Glutamatergic neuron (in vitro differentiated cells): ENCODE measurements at places on chromosomes 2 and 18.

DNA sequence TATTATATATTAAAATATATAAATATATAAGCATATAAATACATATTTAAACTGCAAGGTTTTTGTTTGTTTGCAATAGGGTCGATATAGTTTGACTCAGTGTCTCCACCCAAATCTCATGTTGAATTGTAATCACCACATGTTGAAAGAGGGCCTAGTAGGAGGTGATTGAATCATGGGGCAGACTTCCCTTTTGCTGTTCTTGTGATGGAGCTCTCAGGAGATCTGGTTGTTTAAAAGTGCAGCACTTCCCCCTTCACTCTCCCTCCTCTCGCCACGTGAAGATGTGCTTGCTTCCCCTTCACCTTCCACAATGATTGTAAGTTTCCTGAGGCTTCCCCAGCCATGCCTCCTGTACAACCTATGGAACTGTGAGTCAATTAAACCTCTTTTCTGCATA lies 2137.3 kb upstream of the CELF4 start:
- DNase-seq, result no peak

DNA sequence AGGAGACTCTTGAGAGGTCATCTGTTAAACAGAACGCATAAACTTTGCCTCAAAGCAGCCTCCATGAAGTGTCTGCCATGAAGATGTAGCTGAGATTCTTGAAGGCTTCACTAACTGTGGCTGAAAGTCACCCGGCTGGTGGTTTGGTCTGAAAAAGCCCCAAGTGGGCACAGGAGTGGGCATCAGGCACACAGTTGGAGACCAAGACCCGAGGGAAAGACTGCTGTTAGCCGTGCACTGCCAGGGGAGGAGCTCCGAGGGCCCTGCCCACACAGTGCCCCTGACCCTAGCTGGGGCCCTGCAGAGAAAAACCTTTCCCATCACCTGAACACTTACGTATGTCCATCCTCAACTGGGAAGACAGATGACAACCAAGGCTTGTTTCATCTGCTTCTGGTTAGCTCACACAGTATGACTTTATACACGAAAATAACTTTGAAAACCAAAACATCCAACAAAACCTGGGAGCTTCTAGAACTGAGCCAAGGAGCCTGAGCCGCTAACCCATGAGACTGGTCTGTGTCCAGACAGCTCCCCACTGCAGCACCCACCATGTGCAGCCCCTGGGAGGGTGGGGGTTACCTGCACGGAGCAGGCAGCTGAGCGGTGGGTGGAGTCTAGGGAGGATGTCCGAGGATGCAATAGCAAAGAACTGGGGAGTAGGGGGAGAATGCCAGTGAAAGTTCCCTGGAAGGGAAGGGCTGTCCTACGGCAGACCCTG lies 15.4 kb downstream of the HJURP start:
- DNase-seq, result no peak

DNA sequence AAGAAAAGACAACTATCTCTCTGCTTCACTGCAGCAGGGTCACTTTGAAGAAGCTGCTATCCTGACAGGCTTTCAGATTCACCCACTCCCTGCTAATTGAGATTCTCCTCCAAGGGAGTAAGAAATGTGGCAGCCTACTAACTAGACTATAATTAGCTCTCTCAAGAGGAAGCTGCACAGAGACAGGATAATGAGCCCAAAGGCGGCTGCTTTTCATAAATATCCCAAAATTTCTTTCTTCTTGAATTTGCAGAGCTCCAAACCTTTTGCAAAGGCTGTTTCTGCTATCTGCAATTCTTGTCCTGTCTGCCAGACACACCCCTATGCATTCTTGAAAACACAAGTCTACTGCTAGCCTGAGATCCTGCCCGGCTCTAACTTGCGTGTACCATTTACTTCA lies 54.0 kb upstream of the RNU4ATAC start:
- DNase-seq, result no peak

- DNase-seq, result no peak
Observed at GRCh38 chr18:26926066-26926675, 60.7 kb upstream of the AQP4 start.

DNA sequence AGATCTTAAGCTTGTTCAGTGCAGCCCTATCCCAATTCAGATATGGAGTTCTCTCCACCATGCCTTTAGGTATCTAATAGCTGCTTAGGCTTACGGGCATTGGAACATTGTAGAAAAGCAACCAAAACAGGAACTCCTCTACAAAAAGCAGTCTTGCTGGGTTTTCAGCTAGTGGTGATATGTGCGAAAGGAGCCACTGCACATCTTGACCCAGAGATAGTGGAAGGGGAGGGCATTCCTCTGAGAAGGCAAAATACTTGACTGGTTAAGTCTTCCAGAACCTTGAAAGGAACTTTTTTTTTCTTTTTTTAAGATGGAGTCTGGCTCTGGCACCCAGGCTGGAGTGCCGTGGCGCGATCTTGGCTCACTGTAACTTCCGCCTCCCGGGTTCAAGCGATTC lies 2.6 kb upstream of the TNFAIP6 start:
- no peak for DNase-seq

DNA sequence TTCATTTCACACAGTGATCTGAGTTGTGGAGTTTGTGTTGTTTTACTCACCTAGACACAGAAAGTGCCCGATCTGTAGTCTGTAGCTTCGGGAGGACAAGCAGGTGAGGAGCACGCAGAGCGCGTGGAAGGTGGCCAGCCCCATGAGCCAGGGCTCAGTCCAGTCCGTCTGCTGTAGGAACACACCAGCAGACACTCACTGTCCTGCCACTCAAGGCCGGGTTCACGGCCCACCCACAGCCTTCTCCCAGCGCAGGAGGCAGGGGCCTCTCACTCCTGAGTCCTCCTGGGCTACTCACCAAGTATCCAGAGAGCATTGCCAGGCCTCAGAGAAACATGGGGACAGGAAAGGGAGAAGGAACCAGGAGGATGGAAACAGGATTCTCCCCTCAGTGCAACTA lies 1.7 kb downstream of the TMEM18 start:
- DNase-seq, result no peak

DNA sequence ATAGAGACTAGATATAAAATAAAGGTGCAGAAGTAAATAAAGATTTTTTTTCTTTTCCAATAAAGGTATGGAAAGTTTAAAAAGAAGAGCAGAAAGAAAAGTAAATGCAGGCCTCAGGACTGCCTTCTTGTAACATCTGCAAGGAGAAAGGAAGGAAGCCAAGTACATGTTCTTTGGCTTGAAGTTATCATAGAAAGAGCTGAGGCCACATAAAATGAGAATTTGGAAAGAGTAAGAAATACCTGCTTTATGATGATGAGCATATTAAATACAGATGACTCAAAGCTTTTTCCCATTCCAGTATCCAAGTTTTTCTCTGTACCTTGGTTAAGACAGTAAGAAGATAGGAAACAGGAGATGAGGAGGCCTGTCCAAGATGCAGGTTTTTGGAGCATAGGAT lies 25.3 kb upstream of the UBE2E3 start:
- no peak for DNase-seq

- no peak for DNase-seq
Observed at GRCh38 chr2:144508172-144508851, 11.6 kb downstream of the ZEB2 start.

DNA sequence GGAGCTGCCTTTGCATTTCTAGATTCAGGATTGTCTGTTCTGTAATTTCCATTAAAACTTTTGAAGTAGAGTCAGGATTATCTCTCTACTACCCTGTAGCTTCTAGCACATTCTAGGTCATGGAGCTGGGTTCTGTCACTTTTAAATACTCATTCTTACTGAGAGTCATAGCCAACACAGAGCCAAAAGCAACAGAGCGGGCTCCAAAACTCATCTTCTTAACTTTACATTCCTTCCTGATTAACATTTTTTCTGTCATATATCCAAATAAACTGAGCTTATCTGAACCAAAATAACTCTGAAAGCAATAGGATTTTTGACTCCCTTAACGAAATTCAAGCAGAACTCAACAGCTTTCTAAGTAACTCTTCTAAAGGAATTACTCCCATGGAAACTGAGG lies 12.9 kb downstream of the PREPL start:
- no peak for DNase-seq

DNA sequence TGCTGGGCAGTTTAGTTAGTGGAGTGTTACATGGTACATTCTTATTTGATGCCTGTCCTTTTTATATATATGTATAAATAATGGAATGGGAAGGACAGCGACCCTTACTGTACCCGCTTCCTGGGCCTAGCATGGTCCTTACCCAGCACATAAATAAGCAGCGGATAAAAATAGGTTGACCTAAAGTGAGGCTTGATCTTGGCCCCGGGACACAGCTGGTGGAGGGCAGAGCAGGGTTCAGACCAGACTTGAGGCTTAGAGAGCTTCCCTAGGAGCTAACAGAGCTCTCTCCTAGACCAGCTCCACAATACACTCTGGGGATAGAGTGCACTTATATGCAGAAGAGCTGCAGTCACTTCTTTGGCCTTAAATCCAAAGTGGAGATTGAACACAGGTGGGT lies 46.9 kb upstream of the RPL31 start:
- no peak for DNase-seq

- DNase-seq, result no peak
Observed at GRCh38 chr2:39320162-39320561, 76.4 kb upstream of the CDKL4 start.

DNA sequence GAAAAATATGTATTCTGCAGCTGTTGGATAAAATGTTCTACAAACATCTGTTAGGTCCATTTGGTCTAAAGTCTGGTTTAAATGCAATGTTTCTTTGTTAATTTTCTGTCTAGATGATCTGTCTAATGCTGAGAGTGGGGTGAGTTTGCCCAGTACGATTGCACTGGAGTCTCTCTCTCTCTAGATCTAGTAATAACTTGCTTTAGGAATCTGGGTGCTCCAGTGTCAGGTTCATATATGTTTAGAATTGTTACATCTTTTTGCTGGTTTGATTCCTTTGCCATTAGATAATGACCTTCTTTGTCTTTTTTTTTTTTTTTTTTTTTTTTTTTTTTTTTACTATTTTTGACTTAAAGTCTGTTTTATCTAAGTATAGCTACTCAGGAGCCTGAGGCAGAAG lies 10.4 kb downstream of the GCC2 start:
- DNase-seq, result no peak

DNA sequence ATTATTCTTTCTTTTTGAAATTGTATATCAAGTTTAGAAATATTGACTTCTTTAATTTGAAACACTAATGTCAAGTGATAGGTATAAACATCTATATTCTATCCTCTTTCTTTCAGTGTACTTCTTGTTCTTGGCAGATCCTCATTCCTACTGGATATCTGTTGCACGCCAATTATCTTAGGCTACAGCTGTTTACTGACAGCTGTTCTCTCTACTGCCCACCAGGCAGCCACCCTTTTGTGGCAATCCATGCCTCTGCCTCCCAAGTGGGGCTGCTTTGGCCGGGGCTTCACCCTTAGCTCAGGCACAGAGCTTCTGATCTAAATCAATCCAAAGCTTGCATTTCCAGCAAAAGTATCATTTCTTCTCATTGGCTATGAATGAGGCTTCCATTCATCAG lies 50.6 kb upstream of the ITSN2 start:
- DNase-seq, result no peak

DNA sequence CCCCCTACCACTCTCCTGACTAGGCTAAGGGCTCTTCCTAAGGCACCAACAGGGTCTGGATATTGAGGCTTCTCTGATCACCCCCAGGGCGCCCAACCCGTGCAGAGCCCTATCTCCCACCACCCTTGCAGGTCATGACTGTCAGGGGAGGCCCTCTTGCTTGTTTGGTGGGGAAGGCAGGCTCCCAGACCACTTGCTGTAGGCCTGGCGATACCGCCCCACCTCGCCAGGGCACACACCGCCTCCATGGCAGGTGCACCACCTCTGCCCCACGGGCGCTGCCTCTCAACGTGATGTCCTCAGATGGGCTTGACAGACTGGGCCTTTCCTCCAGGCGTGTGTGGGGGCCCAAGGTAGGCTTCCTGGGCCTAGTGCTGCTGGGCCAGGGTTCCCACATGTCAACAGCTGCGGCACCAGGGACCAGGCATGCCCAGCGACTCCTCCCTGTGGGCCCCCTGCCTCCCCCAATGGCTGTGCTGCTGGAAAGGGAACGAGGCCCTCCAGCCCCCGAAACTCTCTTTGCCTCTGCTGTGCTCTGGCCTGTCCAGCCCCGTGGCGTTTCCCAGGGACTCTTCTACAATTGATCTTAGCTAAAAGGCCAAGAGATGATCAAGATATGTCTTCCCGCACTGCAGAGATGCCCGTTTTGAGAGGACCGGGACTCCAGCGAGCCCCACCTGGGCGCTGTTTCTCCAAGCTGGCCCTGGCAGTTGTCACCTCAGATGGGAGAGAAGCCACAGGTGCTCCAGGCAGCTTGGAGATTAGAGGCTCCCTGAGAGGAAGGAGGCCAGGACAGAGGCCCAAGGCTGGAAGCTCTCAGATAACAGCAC lies 7.5 kb downstream of the NPPC start:
- DNase-seq, result no peak

GRCh38 chr2:60504049-60504448 lies 49.4 kb downstream of the BCL11A start:
- DNase-seq, result no peak

DNA sequence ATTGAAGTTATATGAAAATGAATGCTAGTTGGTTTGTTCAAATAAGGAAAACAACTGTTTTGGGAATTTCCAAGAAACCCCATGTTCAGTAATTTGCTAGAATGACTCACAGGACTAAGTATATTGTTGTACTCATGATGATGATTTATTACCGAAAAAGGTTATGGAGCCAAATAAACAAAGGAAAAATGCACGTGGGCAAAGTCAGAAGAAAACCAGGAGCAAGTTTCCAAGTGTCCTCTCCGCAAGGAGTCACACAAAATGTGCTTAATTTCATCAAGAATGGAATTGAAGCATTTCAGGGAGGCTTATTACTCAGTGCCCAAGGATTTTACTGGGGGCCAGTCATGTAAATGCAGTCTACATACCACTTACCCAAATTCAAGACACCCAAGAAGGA lies 1652.4 kb upstream of the TMEFF2 start:
- no peak for DNase-seq

GRCh38 chr2:43420389-43420801 lies 175.4 kb downstream of the THADA start:
- no peak for DNase-seq

GRCh38 chr2:61263830-61264229 lies 101.8 kb downstream of the C2orf74 start:
- DNase-seq, result no peak

DNA sequence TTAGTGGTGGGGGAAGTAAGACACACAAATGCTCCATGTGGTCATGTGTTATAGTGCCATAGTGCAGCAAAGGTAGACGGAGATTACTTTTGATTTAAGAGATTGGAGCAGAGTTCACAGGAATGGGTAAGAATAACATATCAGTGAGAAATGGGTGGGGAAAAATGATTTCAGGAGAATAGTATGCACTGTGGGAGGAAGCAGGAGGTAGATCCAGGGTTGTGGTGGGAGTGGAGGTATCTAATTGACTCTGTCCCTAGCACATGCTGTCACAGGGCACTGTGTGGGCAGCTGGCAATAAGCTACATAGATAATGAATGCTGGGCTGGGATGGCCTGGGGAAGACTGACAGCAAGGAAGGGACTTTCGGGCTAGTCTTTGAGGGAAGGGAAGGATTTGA lies 65.3 kb downstream of the STAT1 start:
- DNase-seq, result no peak

DNA sequence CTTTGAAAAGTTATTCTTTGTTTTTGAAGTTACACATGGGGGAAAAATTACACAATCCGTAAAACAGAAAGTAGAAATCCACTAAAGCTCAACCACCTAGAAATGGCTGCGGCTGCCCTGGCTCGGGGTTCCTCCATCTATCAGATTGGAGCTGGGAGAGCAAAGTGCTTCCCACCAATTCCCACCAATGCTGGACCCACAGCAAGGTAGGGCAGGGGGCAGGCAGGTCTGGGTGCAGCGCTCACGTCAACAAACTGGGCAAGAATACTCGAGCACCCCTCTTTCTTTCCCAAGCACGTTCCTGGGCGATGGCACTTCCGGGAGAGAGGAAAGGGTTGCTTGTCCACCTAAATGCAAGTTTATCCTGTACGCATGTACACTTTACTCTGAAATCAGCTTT lies 217.6 kb downstream of the NDUFA10 start:
- DNase-seq, result no peak
